ENCODE measurements at places on chromosomes 7 and 10.
A peak's percentile ranks its signal among the peaks of the same experiment; 100 is the strongest.

DNA sequence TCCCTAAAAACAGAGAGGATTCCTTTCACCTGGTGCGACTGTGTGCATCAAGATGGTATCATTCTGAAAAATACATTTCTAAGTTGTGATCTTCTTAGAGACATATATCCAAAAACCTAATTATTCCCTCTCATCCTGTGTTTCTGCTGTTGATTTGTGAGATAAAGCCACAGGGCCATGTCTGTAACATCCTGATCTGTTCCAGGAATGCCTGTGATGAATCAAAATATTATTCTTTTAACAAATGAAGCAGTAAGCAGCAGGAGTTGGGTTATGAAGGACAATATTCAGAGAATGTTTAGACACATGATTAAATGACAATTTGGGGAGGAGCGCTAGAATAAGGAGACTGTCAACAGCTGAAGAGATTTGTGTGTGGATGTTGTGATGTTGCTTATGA, 731.4 kb downstream of the KCNMA1 start:
- DNase-seq, result no peak

DNA sequence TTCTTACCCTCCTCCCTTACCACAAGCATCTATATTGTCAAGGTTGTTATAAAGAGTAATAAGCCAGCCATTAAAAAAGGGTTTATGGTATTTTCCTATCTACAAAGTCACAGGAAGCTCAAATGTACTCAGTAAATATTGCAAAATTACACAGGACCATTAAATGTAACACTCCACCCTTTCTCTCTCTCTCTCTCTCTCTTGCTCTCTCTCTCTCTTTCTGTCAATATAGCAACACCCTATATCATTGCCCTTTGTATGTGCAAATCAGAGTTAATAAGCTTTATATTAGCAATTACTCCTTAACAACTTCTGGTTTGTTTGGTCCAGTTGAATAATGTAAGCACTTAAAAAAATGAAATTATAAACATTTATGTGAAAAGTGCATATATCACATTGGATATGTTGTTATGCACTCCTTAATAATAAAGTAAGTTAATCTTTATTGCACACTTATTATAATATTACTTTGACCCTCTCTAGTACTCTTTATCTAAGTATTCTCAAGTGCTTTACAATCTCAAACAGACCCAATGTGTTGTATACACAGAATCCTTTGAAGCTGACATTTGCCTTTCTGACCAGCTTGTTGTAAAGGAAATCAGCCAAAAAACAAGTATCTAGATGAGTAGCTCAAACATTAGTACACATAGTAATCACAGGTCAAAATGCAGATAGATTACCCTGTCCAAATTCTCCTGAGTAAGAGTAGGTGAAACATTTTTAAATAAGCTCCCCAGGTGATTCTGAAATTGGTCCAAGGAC, 93.2 kb downstream of the CFTR start:
- no peak for DNase-seq

DNA sequence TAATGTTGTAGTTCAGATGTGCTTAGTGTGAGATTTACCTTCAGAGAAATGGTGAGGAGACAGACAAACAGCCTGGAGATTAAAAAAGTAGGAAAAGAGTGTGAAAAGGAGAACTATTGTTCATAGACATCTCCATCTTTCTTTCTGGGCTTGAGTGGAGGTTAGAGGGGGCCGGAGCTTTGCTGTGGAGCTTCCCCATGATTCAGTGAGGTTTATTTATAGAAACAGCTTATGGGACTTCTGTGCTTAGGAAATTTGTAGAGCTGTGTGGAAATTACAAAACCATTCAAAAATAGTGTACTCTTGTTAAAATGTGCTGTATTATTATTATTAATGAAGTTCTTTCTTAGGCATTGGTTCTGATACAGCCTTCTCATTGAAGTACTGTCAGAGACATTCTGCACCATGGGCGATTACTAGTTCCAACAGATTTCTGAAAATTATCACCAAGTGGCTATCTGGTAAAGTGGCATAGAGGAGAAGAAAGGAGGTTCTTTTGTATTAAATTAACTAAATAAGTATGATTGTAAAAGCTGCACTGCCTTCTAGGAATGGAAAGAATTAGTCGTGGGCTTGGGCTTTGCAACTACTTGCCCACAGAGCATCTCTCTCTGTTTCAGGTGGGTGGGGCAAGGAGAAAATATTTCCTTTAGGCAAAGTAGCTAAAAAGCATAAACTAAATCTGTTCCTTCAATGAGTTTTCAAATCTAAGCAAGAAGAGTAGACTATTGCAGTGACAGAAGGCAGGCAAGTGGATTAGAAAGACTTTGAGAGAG, 8.7 kb upstream of the TCAF1 start:
- DNase-seq, result peak; percentile 43

- no peak for DNase-seq
Measured at GRCh38 chr10:118148247-118148646, 101.5 kb upstream of the RAB11FIP2 start.

GRCh38 chr10:72170733-72171132, 45.1 kb upstream of the ANAPC16 start:
- DNase-seq, result no peak

GRCh38 chr7:34902182-34902581, 135.1 kb downstream of the DPY19L1 start:
- DNase-seq, result no peak

DNA sequence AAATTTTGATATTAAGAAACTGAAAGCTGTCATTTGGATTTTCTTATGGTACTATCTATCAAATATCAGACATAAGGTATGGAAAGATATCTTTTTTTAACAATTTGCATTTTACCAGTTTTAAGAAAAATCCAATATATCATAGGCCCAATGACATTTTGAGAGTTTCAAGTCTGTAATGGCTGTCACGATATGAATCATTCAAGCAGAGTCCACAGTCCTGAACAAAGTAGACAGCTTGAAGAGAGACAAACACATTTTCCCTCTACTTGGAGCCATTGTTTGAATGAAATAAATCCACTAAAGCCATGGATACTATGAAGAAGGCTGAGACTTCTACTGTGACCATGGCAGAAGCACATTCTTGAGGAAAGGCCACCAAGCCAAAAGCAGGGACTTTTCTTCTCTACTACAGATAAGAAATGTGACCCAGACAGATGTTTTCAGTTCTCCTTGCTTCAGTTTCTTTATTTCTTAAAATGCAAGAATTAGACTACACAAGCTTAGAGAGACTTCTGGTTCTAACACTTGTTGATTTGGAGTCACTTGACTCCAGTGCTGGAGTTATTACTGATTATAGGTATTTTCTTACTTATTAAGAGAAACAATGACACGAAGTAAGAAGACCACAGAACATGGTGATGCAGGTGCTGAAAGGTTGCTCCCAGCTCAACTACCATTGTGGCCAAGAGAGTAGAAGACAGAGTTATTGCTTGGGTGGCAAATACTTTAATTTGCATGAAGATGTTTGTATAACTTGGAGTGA, 429.1 kb downstream of the KIF20B start:
- no peak for DNase-seq

- peak; percentile 13 for DNase-seq
Measured at GRCh38 chr7:105136221-105136620, 122.2 kb downstream of the KMT2E start.

DNA sequence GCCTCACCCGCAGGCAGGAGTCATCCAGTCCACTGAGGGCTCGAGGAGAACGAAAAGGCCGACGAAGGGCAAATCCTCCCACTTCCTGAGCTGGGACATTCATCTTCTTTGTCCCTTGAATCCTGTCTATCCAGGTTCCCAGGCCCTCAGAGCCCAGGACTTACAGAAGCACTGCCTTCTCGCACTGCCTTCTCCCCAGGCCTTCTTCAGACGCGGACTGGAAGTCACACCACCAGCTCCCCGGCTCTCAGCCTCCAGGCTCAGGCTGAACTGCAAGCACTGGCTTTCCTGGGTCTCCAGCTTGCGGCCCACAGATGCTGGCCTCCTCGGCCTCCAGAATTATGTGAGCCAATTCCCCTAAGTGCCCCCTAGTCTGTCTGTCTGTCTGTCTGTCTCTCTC, 6.4 kb upstream of the MMP21 start:
- DNase-seq, result no peak

DNA sequence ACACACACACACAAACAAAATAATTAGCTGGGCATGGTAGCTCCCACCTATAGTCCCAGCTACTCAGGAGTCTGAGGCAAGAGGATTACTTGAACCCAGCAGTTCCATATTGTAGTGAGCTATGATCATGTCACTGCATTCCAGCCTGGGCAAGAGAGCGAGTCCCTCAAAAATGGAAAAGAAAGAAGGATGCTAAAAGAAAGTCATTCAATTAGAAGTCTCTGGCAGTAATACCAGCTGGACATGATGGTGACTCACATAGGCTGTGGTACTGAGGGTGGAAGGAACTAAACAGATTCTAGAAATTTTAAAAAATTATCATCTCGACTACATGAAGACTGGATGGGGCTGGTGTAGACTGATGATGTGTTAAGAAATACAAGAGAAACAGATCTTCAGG, 385.3 kb downstream of the ETV1 start:
- DNase-seq, result peak; percentile 28

- DNase-seq, result no peak
Measured at GRCh38 chr10:69576334-69577011, 3.3 kb upstream of the NEUROG3 start.

GRCh38 chr10:110786172-110786571, 85.6 kb upstream of the PDCD4 start:
- DNase-seq, result no peak

GRCh38 chr10:130141038-130141437, 4.8 kb downstream of the GLRX3 start:
- DNase-seq, result no peak

- no peak for DNase-seq
Measured at GRCh38 chr10:110306452-110306768, 1.7 kb upstream of the SMNDC1 start.

DNA sequence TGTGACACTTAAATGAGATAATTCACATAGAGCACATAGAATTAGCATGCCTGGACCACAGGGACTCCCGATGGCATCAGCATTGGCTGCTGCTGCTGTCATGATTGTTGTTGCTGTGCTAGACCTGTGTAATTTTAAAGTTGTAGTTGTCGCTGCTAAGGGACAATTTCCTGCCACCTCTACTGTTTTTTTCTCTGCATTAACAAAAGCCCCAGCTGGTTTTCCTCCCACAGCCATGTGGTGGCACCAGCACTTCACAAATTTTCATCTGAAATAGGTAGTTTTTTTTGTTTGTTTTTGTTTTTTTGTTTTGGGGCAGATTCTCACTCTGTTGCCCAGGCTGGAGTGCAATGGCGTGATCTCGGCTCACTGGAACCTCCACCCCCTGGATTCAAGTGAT, 25.4 kb upstream of the PRXL2A start:
- DNase-seq, result peak; percentile 23

GRCh38 chr10:26821699-26822570, 38.8 kb downstream of the ABI1 start:
- peak; percentile 12 for DNase-seq

- no peak for DNase-seq
Measured at GRCh38 chr7:28595801-28596200, 183.5 kb downstream of the CREB5 start.

- no peak for DNase-seq
Measured at GRCh38 chr10:110994406-110995086, 75.1 kb downstream of the SHOC2 start.

- DNase-seq, result no peak
Measured at GRCh38 chr10:121221072-121221471, 369.9 kb downstream of the WDR11 start.

DNA sequence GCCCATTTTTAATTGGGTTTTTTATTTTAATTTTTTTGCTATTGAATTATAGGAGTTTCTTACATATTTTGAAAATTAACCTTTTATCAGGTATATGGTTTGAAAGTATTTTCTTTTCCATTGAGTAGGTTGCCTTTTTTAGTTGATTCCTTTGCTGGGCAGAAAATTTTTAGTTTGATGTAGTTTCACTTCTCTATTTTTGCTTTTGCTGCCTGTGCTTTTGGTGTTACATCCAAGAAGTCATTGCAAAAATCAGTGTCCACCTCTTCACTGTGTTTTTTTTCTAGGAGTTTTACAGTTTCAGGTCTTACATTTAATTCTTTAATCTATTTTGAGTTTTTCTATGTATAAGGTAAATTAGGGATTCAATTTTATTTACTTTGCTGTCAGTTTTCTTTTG, 129.8 kb upstream of the FERD3L start:
- DNase-seq, result no peak

GRCh38 chr10:58189269-58189668, 78.4 kb downstream of the IPMK start:
- peak; percentile 62 for DNase-seq

DNA sequence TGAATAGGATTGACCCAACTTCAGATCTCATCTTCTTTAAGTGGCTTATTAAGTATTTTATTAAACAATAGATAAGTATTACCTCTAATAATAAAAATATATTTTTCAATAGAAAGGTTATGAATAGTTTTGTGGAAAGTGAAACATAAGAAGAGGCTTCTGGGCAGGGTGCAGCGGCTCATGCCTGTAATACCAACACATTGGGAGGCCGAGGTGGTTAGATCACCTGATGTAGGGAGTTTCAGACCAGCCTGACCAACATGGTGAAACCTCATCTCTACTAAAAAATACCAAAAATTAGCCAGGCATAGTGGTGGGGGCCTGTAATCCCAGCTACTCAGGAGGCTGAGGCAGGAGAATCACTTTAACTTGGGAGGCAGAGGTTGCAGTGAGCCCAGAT, 26.5 kb downstream of the GPR85 start:
- no peak for DNase-seq

Data from LHCN-M2 (cell line).